Activated CD8-positive, alpha-beta memory T cell treated with anti-CD3 and anti-CD28 coated beads for 1 hour (primary cell): ENCODE measurements at places on chromosomes 12 and 14.

GRCh38 chr12:72738811-72739210 lies 466.6 kb downstream of the TRHDE start:
- DNase-seq, result no peak

- no peak for DNase-seq
These were observed 3.7 kb downstream of the KMT5A start for GRCh38 chr12:123387508-123388176.

- DNase-seq, result no peak
These were observed 281.8 kb downstream of the KSR2 start for GRCh38 chr12:117686911-117687377.

DNA sequence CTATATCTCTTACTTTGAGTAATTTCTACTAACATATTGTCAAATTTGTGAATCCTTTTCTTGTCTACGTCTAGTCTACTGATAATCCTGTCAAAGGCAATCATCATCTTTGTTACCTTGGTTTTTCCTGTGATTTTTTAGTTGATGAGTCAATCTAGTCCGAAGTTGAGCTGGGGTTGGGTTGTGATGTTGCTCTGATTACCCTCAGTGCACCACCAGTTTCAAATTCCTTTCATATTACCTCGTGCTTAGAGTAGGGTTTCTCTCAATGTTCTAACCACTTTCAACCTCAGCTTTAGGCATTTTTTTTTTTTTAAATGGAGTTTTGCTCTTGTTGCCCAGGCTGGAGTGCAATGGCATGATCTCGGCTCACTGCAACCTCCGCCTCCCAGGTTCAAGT lies 186.8 kb downstream of the BTG1 start:
- DNase-seq, result no peak

DNA sequence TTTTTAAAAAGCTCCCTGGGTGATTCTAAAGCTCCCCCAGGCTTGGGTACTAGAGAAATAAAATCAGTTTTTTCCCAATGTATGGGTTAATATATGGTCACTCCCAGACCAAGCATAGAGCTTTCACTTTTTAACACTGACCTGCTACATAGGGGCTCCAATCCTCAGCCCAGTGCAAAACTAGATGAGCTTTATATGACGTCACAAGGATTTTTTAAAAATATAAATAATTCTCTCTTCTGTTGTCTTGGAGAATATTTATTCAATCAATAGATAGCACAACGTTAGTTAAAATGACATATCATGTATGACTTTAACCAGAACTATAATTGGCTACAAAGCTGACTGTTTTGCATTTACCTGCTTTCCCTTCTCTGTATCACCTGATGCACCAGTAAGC lies 137.9 kb upstream of the TMCC3 start:
- DNase-seq, result no peak

DNA sequence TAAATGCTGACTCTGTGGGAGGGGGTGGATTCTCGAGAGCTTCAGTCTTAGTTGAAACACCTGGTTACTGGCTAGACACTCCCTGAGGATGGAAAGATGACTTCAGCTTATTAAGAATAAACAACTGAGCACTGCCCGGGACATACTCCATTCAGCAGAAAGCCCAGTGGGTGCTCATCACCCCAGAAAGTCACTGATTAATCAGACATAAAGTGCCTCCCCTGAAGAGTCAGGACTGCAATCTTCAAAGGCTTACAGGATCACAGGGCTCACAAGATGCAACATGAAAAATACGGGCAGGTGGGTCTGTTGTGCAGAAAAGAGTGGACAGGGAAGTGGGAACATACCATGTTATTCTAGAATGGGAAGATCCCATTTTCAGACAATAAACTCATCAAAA lies 207.0 kb downstream of the CALM1 start:
- DNase-seq, result no peak

DNA sequence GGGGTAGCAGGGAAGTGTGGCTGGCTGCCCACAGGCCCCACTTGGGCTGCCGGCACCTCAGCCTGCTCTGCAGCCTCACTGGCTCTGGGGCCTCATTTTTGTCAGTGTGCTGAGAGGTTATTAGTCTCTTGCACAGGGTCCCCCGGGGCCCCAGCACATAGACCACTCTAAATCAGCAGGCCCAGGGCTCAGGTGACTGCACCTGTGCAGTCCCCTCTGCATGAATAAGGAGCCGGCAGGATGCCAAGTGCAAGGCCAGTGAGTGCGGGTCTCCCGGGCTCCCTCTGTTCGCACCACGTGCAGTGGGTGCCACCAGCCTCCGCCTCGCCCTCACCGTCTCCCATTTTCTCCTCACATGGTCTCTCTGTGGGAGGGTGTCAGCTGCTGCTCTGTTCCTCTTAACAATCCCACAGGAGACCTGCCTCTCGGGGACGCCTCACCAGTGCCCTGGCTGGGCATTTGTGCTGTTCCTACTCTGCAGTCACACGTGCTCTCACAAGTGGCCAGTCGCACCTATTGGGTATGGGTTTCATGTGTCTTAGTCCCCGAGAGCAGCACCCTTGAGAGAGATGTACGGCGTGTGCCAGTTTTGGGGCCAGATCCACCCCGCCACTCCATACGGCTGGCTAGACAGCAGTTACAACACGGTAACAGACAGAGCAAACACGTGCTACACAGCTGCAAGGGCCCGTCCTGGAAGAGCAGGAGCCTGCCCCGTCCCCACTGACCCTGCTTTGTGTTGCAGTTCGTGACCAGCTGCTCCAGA lies 40.4 kb downstream of the MMAB start:
- DNase-seq, result no peak

- no peak for DNase-seq
These were observed 128.1 kb downstream of the DACT1 start for GRCh38 chr14:58765843-58766242.

DNA sequence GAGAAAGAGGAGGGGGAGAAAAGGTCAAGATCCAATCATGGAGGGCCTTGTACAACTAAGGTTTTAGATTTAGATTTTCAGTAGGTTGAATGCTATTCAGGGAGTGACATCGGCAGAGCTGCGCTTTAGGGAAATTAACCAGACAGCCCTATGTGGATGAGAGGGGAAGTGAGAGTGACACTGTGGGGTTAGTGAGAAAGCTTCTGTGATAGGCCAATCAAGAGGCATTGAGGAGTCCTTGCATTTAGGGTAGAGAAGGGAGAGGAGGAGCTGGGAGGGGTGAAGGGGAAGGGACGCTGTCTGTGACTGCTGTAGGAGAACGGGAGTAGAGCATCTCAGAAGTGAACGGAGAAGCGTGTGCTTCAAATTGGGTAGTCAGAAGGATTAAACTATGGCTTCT lies 3.4 kb downstream of the HSD17B6 start:
- DNase-seq, result no peak

DNA sequence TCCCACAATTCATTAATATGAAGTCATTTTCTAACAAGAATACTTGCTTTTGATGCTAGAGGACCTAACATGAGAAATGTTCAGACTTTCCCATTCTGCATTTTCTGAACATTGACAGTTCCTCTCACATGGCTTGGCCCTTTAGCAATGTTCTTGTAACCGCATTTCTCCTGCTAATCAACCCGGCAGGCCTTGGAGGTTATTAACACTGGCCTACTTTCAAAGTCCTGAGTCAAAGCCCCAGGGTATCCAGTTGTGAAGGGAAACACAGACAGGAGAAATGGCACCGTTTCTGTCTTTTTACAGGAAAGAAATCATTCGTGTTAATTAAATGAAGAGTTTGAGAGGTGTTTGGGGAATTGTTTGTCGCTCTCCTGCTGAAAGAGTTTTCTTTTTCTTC lies 446.5 kb upstream of the MIS18BP1 start:
- DNase-seq, result no peak

- no peak for DNase-seq
These were observed 53.0 kb downstream of the MVK start for GRCh38 chr12:109626378-109627115.

- DNase-seq, result peak; percentile 23
These were observed at the start of gene BIN2 for GRCh38 chr12:51323966-51324895. TSS of gene BIN2 (minus strand) at chr12:51324174. CDS start at chr12:51324102, 72 bp downstream.
